ENCODE measurements at places on chromosomes 7 and 10.

DNA sequence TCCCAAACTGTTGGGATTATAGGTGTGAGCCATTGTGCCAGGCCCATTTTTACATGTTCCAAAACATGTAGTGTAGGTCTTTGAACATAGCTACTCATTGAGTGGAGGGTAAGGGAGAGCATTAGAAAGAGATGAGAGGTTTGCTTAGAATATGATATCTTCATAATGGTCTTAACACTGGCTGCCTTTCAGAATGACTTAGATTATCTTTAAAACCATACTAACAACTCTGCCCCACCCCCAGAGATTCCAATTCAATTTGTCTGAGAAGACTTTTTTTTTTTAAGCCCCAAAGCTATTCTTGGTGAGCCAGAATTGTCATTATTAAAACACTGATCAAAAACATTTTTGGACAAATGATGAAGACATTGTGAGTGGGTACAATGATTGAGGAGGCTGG lies 168.9 kb downstream of the PHTF2 start:
- no peak for DNase-seq

GRCh38 chr7:107318523-107319160 lies 149.8 kb downstream of the HBP1 start:
- no peak for DNase-seq

DNA sequence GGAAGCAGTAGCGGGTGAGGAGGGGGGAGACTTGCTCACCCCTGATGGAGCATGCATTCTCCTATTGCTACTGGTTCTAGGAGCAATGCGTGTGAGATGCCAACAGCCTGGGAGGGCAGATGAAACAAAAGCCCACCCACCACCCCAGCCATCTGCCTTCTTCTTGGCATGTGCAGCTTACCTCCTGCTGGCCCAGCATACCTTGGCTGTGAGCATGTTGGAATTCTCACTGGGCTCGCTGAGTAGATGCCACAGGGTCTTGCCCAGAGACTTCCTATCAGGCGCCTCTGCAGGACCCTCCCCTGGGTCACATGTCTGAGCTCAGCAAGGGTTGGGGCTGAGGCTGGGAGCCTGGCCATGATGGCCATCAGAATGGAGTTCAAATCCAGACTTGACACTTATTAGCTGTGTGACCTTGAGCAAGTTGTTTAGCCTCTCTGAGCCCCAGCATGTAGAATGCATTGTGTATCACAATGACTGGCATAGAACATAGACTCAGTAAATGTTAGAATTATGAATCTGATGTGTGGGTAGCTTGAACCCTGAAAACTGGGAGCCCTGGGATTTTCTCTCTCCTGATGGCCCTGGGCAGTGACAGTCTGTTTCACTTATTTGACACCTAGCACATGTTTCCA lies 38.2 kb downstream of the CDH23 start:
- DNase-seq: no peak

DNA sequence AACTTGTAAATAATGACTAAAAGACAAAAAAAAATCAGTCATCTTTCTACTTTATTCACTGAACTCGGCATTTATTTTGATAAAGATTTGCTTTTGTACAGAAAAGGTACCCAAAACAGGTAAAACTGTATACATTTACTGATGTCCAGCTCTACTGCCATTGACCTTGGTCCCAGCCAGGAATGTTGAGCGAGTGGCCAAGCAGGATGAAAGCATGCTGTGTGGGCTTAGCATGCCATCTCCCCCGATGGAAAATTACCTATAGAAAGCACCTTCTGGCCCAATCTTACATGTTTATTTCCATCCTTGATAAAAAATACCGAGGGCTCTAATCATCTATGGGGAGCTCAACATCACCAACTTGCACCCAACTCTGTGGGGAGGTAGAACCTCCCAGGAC lies 6.8 kb downstream of the PARD3 start:
- no peak for DNase-seq

DNA sequence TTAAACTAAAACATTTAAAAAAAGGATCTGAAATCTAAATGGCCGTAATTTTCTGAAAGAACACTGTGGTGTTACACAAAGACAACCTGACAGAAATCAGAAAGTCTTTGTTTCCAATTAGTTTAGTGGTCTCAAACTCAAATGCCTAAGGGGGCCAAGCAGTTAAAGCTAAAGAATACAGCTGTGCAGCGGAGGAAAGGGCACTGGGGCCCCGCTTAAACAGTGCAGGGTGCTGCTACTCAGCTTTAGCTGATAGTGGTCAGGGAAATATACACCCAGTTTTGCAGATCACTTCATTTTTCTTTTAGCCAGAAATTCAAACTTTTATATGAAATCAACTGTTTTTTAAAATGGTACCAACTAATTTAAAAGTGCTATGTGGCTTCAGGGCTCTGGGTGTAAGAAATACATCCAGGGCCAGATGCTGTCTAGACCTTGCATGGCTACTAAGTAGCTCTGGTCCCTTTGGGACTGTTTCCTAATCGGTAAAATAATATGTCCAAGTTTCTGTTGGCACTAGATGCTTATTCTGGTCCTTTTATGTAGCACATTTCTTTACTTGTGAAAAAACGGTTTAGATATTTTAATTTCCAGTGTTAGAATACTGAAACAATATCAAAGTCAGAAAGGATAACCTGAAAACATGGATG lies 161.8 kb upstream of the LAMB4 start:
- DNase-seq: no peak

GRCh38 chr10:60817398-60817805 lies 39.1 kb downstream of the CDK1 start:
- DNase-seq: no peak

GRCh38 chr7:18407385-18407784 lies 88.2 kb upstream of the HDAC9 start:
- no peak for DNase-seq

DNA sequence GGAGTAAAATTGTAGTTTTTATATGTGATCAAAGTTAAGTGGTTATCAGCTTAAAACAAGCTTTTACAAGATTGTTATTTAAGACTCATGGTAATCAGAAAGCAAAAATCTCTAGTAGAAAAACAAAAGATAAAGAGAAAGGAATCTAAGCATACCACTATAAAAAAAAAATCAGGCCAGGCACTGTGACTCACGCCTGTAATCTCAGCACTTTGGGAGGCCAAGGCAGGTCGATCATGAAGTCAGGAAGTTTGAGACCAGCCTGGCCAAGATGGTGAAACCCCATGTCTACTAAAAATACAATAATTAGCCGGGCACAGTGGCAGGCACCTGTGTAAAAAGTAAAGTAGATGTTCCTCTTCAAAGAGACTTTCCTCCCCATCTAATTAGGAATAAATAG lies 265.9 kb upstream of the NRP1 start:
- DNase-seq: no peak

DNA sequence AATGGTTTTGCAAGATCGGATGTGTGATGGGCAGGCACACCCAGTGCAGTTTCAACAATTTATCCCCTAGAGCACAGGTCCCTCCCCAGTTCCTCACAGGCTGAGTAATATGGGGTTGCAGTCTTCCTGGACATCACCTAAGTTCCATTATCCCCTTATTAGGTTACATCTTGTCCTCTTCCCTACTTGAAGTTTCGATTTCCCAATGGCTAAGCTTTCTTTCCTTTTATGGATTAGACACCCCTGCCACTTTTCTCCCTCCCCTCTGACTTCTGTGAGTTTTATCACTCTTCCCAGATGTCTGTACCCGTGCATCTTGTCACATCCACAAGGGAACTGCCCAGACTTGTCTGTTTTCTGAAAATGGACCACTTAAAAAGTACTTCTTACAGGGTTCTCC lies 2.4 kb upstream of the NIPSNAP2 start:
- DNase-seq: no peak

All from GM18507 (cell line).